Mesothelial cell of epicardium (in vitro differentiated cells): ENCODE measurements at places on chromosomes 4 and X. TPM values are rescaled to one million over a fixed set of nuclear protein-coding genes. Genes with fewer than 3 reads are reported as not detected.

- DNase-seq, result no peak
Observed at GRCh38 chr4:2469192-2469984, 482 bp downstream of the RNF4 start.

The MID1 gene
- total RNA-seq, result 48.3 to 52.5 TPM (median 48.8 TPM) in 3 replicates

The NKX6-1 gene
- total RNA-seq, result not detected in 3 replicates

- DNase-seq, result no peak
Observed at GRCh38 chr4:134465417-134465816, 263.8 kb upstream of the PABPC4L start.

GRCh38 chrX:15512401-15512965 is 11.9 kb downstream of the BMX start:
- DNase-seq, result no peak

DNA sequence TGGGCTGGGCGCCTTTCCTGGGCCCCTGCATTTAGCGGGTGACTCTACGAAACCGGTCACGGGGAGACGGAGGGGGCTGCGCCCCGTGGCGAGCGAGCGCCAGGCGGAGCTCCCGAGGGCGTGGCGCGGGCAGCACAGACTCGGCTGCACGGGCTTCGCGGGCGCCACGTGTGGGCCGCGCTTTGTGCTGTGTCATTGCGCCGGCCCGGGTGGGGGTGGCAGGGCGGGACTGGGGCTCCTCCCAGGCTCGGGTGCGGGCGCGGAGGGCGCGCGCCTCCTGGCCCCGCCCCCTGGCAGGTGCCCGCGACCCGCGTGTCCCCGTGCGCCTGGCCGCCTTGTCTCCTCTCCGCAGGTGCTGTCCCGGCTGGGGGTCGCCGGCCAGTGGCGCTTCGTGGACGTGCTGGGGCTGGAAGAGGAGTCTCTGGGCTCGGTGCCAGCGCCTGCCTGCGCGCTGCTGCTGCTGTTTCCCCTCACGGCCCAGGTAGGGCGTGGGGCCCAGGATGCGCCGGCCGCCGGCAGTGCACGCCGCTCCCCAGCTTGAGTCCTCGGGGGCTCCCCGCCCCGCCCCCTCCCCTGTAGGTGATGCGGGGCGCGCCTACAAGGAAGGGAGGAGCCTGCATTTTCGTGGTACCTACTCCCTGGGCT is 651 bp downstream of the UCHL1 start:
- DNase-seq, result peak; percentile 43

- no peak for DNase-seq
Observed at GRCh38 chrX:32533848-32534247, 677.5 kb downstream of the DMD start.

DNA sequence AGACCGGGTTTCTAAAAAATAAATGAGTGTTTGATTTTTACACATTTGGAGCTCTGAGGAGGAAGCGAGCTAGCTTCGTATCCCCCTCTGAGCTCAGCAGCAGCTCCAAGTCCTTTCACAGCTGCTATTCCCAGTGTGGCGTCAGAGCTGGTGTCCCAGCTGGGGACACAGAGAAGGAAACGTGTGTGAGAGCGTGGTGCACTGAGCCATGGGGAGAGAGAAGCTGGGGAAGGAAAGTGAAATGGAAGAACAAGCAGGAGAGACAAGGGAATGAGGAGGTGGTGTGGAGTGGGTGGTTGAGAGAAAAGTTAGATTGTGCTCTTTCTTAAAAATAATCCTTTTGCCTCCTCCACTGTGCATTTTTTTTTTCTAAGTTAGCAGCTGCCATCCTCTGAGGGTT is 79.5 kb upstream of the SLC4A4 start:
- DNase-seq, result no peak

DNA sequence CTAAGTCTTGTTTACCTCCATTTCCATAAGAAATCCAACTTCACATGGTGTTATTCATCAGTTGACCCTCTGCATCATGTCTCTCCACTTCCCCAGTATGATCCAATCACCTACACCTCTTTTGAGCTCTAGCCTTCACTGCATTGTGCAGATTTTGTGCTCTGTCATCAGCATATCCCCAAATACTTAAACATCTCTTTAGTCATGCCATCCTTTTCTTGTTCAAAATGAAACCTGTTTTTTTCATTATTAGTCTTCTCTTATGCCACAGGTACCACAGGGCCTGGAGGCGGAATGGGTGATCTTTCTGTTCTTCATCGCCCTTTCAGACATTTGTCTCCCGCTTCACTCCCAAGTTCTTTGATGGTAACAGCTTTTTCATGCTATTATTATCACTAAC is 382.7 kb upstream of the GALNTL6 start:
- DNase-seq, result no peak

DNA sequence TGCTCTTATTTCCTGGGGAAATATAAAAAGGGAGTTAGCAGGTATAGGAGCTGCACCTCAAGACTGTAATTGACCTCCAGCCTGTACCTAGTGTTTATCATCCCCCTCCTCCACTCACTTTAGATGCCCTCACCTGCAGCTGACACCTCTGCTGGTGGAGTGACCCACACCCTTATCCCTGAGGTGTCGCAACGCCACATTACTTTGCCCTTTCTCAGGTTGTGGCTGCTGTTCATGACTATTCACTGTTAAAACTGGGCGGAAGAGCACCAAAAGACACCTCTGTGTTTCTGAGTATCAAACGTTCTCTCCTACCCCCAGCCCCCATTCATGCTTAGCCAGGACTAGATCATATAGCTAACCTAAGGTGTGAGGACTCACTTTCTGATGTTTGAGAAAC is 101.5 kb upstream of the ADAMTS3 start:
- DNase-seq, result no peak

DNA sequence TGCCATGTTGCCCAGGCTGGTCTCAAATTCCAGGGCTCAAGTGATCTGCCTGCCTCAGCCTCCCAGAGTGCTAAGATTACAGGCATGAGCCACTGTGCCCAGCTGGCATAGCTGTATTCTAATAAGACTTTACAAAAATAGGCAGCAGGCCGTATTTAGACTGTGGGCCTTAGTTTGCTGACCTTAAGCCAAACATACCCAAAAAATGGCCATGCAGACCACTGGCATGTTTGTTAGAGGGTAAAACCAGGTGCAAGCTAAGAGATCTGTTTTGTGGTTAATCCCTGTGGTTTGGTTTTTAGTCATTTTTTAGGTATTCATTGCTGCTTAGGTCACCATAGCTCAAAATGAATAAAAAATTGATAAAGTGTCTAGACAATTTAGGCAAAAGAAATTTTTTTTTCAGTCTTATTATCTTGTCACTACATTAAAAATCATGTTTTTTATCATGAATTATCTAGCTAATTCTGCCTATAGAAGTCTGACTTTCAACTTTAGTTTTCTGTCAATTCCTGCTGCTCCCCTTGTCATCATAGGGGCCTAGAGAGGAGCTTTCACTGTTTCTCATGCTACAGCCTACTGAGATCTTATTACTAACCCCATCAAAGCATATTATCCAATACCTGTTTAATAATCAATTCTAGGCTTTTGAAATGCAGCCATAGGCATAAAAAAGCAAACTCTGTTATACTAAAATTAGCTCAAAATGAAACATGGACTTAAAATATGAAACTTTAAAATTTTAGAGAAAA is 7.5 kb upstream of the SPINK2 start:
- DNase-seq, result no peak

DNA sequence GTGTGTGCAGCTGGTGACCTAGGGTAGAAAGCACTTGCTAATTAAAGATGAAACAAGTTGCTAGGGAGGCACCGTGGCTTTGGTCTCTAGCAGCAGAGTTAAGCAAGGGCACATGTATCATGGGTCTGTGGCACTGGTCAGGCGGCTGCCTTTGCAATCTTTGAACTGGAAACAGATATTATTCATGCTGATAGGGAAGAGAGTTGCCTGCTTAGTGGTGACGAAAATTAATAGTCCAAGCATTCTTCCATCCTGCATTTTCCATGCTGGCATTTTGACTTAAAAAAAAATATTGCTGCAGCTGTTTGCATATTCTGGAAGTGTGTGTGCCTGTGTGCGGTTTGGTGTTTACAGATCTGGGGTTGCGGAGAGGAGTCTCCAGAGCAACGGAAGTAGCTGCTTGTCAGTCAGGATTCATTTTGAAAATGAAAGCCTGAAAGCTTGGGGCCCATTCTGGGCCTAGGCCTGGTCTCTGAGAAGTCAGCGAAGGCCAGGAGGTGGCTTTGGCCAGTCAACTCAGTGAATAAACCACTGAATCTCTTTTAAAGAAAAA is 2.3 kb upstream of the SOWAHD start:
- no peak for DNase-seq

- no peak for DNase-seq
Observed at GRCh38 chrX:9466124-9466495, 1.3 kb downstream of the TBL1X start.

- no peak for DNase-seq
Observed at GRCh38 chrX:133440081-133440796, 24.9 kb upstream of the GPC4 start.

The CYLC1 gene
- total RNA-seq, result not detected in 3 replicates

DNA sequence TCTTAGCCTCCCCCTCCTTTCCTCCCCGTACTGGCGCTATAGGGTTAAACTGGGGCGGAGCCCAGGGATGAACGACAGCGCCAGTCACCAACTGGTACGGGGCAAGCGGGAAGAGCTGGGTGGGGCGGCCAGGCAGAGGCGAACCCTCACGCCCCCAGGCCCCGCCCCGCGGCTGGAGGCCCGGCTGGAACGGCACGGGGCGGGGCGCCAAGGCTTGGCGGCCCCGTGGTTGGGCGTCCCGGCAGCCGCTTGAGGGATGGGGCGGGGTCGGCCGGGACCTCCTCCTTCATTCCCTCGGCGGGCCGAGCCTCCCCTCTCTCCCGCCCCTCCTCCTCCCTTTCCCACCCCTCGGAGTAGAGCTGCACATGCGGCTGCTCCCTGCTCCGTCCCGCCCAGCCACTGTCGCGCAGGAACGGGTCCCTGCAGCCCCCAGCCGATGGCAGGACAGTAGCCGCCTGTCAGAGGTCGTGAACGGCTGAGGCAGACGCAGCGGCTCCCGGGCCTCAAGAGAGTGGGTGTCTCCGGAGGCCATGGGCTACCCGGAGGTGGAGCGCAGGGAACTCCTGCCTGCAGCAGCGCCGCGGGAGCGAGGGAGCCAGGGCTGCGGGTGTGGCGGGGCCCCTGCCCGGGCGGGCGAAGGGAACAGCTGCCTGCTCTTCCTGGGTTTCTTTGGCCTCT is at the start of gene EDA:
Gene EDA (plus strand): TSS at position 335 of the 678 bp plus-strand sequence.
- DNase-seq, result peak; percentile 85

DNA sequence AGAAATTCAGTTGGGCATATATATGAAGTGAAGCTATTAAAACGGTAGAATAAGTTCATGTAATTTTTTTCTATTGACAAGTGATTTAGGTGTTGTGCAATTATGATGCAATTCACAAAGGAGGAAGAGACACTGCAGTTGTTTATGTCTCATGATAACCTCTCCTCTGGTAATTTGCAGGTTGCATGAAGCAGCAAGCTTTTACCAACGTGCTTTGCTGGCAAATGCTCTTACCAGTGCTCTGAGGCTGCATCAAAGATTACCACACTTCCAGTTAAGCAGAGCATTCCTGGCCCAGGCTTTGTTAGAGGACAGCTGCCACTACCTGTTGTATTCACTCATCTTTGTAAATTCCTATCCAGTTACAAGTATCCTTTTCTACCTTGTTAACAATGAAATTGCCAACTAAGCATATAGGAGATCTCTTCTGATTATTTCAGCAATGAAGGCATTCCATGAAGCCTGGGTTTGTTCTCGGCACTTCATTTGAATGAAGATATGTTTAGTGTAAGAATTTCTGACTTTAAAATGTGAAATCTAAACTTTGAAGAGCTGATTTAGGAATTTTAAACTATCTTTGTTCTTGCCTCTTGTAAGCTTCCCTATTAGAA is 3.9 kb downstream of the TMEM33 start:
- no peak for DNase-seq

The ZFP92 gene
- total RNA-seq, result 1.3 to 1.4 TPM (median 1.3 TPM) in 3 replicates

The GAB3 gene
- total RNA-seq, result 0.29 to 0.67 TPM (median 0.38 TPM) in 3 replicates

DNA sequence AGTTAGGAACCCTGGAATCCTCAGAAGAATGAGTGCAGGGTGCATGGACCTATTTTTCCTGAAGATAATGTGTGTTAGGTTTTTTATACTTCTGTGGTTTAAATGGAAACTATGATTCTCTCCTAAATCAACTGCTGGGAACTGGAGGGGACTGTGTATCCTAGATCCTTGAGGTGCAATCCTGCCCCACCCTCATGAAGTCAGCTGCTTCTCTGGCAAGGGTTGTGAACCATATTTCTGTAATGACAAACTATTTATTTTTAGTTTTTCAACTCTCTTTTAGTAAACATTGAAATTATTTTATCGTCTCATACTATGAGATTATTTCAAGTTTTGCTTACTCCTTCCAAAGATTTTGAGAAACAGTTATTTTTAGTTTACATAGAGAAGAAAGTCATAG is 25.8 kb upstream of the VEGFC start:
- DNase-seq, result no peak

GRCh38 chrX:129577473-129577872 is 37.4 kb downstream of the OCRL start:
- DNase-seq, result no peak
